Activated naive CD8-positive, alpha-beta T cell treated with anti-CD3 and anti-CD28 coated beads for 36 hours (primary cell): ENCODE measurements at places on chromosomes 3 and 15.

DNA sequence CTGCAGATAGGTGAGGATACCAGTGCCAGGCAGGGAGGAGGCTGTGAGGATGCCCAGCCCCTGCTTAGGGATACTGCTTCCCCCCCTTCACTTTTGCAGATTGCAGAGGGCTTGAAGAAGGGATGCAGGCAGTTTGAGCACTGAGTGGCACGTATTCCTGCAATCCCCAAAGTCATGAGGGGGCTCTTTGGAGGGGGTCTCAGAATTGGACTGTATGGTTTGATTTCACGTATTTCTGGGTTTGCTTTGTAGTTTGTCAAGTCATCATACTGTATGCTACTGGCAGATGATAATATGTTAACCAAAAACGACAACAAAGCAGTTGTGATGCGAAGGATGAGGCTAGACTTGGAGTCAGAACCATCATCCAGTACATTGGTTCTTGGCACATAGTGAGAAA, 28.1 kb downstream of the CHST14 start:
- H3K27ac ChIP-seq = no peak overlapping the region
- DNase-seq = no peak
- H3K27me3 ChIP-seq = peaks cover 14% of the 10 kb centered on the region
- H3K4me1 ChIP-seq = peaks cover 13% of the 10 kb centered on the region

DNA sequence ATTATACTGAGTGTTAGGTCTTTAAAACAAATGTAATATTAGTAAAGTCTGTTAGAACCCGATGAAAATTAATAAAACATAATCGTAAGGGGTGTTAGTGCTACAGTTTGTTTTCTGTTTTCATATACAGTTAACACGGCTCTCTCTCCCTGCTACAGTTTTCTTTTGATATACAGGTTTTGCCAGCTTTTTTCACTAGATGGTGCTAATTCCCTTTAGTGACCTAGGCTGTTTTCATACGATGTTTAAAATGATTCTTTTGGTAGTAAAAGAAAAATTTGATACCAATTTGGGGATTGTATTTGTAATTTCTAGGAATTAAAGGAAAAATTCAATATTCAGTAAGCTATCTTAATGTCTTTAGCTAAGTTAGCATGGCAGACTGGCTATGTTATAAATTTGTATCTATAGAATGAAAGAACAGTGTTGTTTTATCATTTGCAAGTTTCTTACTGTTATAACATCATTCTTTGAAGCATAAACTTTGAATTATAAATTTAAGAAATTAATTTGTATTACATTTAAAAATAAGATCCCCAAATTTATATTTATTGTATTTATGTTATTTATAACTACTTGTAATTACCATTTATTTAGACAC, 11.5 kb downstream of the APH1B start:
- H3K36me3 ChIP-seq = peaks cover 2% of the 10 kb centered on the region
- no peak overlapping the region for H3K4me3 ChIP-seq
- DNase-seq = no peak
- H3K27me3 ChIP-seq = no peaks in the 10 kb centered on the region
- no peak overlapping the region for H3K27ac ChIP-seq

GRCh38 chr3:126945171-126945721, 37.7 kb upstream of the PLXNA1 start:
- H3K27me3 ChIP-seq = no peaks in the 10 kb centered on the region
- peak overlapping the region; percentile 31 for H3K27ac ChIP-seq
- no peak overlapping the region for H3K4me3 ChIP-seq
- DNase-seq = no peak

DNA sequence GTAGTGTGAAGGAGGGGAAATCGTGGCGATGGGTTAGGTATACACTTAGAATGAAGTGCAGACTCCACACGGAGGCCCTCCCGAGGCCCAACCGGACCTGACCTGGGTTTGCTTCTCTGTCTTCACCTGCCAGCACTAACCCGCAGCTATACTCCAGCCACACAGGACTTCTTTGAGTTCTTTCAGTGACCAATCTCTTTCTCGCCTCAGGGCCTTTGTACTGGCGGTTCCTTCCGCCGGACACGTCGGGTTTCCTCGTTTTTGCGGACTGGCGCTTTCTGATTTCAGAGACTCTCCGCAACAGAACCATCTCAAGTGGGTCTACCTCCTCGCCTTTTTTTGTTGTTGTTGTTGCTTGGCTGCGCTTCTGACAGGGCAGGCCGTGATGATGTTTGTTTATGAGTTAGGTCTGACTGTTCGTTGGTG, at the start of gene NEIL1:
NEIL1 (plus strand) TSS at position 244 of the 426 bp plus-strand sequence. CDS start 1,867 bp downstream, outside the sequence.
- H3K27me3 ChIP-seq = peaks cover 4% of the 10 kb centered on the region
- no peak for DNase-seq
- H3K4me3 ChIP-seq = peak within 1 kb of the TSS; percentile 81
- H3K36me3 ChIP-seq = peaks cover 28% of the 10 kb centered on the region

DNA sequence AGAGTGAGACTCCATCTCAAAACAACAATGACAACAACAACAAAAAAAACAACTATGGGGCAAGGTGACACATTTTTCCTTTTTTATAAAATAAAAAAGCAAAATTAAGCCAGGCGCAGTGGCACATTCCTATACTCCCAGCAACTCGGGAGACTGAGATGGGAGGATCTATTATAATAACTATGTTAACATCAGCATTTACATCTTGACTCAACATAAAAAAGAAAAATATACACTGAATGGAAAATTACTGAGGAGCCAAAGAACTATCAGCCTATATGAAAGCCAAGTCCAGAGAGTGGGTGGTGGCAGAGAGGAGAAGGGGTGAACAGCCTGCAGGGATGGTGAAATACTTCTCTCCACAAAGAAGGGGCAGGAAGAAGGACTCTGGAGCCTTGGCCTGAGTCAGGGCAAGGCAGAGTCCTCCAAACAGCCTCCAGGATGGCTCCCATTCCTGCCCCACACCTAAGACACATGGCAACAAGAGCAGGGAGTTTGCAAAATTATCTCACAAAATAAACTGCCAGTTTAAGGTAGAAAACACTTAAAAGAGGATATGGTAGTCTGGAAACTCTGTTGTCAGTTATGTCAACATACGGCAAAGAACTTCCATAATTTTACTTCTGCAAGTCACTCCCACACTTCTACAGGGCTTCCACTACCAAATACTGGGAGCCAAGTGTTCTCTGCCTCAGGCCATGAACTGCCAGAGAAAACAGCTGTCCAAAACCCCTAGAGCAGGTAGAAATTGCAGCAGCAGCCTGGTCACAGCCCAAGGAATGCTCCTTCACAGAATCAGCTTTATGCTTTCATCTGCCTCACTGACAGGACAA, 25.9 kb downstream of the HSPBAP1 start:
- no peak for DNase-seq
- H3K27ac ChIP-seq = no peak overlapping the region
- peaks cover 6% of the 10 kb centered on the region for H3K36me3 ChIP-seq
- no peaks in the 10 kb centered on the region for H3K27me3 ChIP-seq
